ENCODE measurements at places on chromosomes 12 and 14.
A peak's percentile ranks its signal among the peaks of the same experiment; 100 is the strongest.

GRCh38 chr12:6936636-6937480 lies 6.8 kb upstream of the RNU7-1 start:
- DNase-seq, result no peak

- no peak for DNase-seq
These were observed 7.3 kb upstream of the HSP90AA1 start for GRCh38 chr14:102094101-102094500.

DNA sequence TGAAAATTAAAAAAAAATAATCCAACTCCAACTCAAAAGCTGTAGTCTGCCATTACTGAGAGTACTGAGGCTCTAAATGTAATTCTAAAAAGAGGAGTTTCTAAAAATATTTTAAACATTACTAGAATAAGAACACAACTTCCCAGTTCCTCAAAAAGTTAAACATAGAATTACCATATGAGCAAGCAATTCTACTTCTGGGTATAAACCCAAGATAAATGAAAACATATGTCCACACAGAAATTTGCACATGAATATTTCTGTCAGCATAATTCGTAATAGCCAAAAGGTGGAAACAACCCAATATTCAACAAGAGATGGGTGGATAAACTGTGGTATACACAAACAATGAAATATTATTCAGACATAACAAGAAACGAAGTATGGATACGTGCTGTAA lies 15.0 kb upstream of the NR2C1 start:
- no peak for DNase-seq

GRCh38 chr12:8722286-8722800 lies 24.6 kb downstream of the RIMKLB start:
- DNase-seq, result no peak

DNA sequence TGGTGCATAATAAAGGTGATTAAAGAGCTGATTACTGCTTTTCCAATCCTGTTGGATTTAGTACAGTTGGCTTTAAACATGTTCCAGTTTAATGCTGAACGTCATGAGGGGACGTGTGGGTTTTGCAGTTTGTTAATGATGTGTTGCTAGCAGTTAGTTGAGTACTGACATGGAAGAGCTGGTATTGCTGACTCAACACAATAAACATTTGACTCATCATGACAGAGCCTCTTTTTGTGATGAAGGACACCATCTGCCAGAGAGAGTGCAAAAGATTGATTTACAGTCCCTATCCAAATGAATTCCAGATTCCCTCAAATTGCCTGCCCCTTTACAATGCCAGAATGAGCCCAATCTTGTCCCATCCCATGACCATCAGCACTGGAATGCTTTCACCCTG lies 346.2 kb upstream of the PRICKLE1 start:
- no peak for DNase-seq

GRCh38 chr12:55728186-55728938 lies 447 bp downstream of the CD63 start:
- peak; percentile 75 for DNase-seq

- no peak for DNase-seq
These were observed 23.3 kb upstream of the MYF6 start for GRCh38 chr12:80684077-80684495.

GRCh38 chr14:57865403-57866198 lies at the start of gene SLC35F4:
Gene SLC35F4 (minus strand): TSS chr14:57866092.
- peak; percentile 19 for DNase-seq

DNA sequence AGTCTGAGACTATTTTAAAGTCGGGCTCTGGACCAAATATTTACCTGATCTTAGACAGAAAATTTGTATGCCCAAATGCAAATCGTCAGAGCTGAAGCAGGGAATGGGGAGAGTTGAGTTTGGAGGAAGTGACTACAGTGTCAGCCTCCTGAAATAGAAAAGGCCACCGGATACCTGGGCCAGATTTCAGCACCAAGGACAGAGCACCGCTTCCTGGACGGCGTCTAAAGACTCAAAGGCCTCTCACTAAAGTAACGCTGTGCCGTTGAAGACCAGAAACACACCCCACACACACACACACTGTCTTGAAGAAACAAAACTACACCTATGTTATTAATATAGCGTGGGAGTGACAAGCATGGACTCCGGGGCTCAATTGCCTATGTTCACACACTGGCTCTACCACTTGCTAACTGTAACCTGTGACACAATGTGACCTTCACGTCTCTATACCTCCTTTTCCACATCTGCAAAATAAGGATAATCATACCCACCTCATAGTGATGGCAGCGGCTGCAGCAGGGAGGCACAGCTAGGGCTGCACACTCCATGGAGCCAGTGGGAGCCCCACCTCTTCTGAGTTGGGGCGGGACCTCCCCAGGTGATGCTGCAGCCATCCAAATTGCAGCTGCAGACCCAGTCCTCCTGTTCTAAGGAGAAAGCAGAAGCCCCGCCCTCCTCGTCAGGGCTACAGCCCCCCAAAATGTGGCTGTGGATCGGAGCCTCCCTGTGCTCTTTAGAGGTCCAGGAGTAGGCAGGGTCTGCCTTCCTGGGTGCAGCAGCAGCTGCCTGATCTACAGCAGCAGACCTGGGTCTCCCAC lies 35.6 kb downstream of the KRT76 start:
- DNase-seq, result no peak

DNA sequence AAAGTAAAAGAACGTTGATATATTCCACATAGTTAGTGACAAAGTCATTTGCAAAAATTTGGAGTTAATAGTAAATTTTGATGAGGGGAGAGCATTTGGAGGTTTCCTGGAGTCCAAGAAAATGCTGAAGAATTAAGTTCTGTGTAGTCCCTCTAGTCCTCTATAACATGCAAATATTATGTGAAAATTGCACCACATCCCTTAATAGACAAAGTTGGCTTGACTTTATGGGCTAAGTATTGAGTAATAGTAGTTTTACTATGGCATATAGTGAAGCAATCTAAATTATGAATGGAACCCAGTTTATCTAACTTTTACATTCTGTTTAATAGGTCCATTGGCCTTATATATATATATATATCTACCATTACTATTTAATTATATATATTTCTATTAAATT lies 66.4 kb upstream of the DCN start:
- no peak for DNase-seq

- no peak for DNase-seq
These were observed 53.3 kb upstream of the STK38L start for GRCh38 chr12:27190761-27191160.

DNA sequence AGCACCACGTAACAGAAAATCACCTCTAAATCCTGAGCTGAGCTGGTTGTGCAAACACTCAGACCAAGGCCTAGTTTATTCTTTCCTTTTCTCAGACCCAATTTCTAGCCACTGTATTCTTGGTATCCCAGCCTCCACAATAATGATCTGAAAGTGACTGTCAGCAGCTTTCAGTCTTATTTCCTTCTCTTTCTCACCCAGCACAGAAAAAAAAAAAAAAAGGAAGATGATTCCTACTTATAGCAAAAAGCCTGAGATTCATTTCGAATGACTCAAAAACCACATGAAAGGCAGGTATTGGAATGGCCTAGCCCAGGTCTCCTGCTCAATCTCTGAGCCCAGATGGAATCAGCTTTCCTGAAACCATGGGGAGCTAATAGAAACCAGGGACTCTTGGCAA lies 298.6 kb upstream of the PPFIA2 start:
- DNase-seq, result no peak

GRCh38 chr12:99119449-99119848 lies 474.4 kb downstream of the APAF1 start:
- peak; percentile 74 for DNase-seq

- peak; percentile 44 for DNase-seq
These were observed 150.3 kb upstream of the ARHGAP5 start for GRCh38 chr14:31926652-31927347.

DNA sequence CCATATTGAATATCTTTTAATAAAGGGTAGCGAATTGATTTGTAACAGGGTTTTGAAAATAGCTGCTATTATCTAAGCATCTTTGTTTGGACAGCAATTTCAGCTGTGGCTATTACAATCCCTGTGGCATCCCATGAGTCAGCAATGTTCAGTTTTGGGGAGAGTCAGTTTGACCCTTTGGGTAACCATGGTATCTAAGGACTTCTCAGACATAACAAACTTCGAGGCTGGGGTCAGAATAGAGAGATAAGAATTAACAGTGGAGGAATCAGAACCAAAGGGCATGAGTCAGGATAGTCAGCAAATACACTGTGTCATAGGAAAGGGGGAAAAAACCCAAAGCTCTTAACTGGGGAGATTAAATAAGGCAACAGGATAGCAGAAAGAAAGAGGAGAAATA lies 11.7 kb upstream of the PTHLH start:
- DNase-seq, result no peak

- DNase-seq, result no peak
These were observed 4.5 kb downstream of the USP15 start for GRCh38 chr12:62264706-62265105.

- no peak for DNase-seq
These were observed 1.1 kb downstream of the INHBE start for GRCh38 chr12:57456145-57456700.

GRCh38 chr12:129750421-129750820 lies 153.4 kb downstream of the TMEM132D start:
- no peak for DNase-seq

- no peak for DNase-seq
These were observed 381.2 kb downstream of the BCL11B start for GRCh38 chr14:98890556-98891340.

GRCh38 chr12:8917751-8918150 lies 3.4 kb downstream of the PHC1 start:
- DNase-seq, result no peak

- no peak for DNase-seq
These were observed 59.8 kb downstream of the KITLG start for GRCh38 chr12:88520436-88520820.

DNA sequence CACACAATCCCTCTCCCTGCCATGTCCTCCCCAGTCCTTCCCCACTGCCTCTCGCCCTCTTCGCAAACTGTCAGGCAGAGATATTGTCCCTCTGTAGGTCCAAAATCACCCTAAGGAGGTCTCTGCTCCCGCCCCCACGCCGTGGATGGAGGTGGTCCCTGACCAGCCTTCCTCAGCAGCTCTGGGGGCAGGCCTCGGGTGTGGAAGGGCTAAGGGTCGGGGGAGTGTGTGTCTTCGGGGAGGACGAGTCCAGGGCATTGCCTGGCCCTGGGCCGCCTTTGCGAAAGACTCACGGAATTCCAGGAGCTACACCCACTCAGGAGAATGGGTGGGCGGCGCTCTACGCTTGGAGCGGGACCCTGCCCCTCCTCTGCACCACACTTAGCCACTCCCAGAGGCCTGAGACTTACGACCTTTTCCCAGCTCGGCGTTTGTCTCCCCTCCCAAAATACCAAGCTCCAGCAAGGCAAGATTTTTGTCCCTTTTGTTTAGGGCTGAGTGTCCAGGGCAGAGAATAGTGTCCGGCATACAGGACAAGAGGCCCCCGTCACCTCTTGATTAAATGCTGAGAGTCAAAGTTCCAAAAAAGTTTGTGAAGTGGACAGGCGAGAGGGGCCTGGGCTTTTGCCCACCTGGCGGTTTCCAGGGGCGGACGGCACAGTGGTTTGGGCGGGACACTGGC lies 881 bp downstream of the PYGL start:
- DNase-seq, result no peak

- no peak for DNase-seq
These were observed 88.2 kb downstream of the DUSP16 start for GRCh38 chr12:12474471-12474928.

DNA sequence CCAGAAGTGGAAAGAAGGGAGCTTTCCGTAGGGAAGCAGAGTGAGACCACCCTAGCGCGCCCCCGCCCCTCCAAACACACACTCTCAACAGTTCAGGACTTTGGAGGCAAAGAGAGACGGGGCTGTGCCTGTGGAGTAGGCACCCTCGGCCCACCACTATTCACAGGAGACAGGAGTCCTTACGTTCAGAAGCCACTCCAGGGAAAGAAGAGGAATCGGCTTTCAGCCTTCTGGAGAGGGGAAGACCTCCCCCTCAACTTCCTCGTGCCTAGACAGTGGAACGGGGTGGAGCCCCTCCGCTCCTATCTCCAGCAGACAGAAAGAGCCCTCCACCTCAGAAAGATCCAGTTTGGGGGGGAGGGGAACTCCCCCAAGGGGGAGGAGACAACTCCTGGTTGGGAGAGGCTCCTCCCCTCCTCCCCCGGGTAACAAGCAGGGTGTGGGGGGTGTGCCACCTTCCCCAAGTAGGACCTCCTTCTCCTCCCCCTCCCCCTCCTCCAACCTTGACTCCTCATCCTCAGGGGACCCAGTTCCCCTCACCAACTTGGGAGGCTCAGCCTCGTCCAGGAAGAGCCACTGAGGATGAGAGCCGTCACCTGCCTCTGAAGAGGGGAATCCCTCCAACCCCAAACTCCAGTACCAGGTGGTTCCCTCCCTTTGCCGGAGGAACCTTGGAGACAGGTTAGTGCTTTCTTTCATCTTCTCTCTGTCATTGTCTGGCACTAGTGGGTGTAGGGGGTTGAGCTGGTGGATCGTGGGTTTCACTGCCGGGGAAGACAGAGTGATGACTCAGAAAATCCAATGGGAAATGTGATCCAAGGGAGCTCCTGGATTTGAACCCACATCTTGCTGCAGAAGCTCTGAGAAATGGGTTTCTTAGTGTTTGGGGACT lies 883 bp downstream of the FOXJ2 start:
- DNase-seq, result peak; percentile 66

DNA sequence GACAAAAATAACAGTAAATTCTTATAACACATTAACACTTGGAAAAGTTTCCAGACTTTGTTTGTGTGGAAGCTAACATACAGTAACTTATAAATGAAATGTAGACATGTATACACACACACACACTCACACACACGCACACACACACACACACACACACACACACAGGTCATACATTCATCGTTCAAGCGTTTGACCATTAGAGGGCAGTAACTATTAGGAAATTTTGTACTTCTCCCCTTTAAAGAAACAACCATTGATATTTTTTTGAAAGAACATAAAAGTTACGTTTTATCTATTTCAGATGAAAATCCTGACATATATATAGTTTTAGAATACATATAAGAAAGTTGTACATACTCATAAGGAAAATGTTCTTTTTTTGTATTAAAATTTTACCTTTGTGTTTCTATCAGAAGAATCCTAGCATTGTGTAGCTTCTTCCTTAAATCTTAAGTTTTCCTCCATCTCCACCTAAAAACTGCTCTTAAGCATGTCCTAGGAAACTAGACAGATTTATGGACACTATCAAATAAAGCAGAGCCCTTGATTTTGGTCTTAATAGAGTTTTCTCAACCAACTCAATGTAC lies 29.0 kb downstream of the PTPRQ start:
- no peak for DNase-seq

DNA sequence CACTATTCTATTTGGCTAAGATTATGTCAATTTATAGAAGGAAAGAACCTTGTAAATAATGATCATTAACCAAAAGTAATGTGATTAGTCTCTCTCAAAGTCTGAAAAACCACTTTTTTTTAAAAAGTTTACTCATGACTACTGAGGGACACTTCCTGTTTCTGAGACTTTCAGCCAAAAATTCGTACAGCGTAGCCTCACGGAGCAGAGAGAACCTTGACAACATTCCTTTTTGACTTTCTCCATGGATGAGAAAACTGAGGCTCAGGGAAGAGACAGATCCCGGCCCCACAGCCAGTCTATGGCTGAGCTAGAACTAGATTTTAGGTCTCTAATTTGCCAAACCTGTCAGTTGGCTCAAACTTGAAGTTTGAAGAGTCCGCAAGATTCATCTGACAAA lies 68.2 kb downstream of the DAD1 start:
- no peak for DNase-seq

GRCh38 chr14:58788655-58789503 lies 151.1 kb downstream of the DACT1 start:
- DNase-seq, result peak; percentile 60

All from putamen (tissue), 1 donor.